ENCODE measurements at places on chromosomes 3 and 15.

DNA sequence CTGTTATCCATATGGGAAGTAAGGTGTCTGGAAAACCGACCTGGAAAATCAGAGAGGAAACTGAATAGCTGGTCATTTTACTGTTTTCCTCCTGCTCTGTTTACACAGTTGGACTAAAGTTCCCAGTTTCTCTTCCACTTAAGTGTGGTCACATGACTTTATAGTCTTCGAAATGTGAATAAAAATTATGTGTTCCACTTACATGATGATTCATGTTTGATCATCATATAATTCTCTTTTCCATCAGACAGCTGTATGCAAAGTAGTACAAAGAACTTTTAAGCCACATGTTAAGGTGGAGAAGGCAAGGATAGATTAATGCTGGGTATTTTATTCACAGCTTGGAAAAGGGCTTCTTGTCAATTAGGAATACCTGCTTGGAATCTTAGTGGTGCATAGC lies 525.5 kb upstream of the BCHE start:
- DNase-seq, result no peak

- DNase-seq, result no peak
Measured at GRCh38 chr15:31605467-31605931, 278.9 kb downstream of the KLF13 start.

DNA sequence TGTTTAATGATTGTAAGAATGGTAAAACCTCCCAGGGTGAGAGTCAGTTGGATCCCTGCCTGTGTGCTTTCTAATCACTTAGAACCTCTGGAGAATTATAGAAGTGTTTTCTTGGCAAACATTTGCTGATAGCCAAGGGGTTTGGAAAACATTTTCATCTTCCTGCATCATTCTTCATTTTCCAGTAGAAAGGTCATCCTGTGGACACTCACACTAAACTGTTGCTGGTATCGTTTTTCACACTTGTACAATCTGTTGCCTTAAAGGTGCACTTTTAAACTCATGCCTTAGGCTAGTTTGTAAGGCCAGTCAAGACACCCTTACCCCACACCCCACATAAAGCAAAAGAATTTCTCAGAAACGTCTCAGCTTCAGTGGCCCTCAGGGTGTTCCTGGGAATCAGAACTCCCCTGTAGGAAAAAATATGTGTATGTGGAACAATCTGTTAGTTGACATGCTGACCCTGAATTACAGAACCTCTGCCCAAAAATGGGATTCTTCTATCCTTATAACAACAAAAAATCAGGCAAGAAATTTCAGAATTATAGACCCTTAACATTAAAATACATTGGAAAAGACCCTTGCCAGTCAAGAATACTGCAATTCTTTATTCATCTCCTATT lies 5.8 kb upstream of the PLD1 start:
- DNase-seq, result no peak

- no peak for DNase-seq
Measured at GRCh38 chr3:128714887-128715491, 11.0 kb upstream of the RAB7A start.

DNA sequence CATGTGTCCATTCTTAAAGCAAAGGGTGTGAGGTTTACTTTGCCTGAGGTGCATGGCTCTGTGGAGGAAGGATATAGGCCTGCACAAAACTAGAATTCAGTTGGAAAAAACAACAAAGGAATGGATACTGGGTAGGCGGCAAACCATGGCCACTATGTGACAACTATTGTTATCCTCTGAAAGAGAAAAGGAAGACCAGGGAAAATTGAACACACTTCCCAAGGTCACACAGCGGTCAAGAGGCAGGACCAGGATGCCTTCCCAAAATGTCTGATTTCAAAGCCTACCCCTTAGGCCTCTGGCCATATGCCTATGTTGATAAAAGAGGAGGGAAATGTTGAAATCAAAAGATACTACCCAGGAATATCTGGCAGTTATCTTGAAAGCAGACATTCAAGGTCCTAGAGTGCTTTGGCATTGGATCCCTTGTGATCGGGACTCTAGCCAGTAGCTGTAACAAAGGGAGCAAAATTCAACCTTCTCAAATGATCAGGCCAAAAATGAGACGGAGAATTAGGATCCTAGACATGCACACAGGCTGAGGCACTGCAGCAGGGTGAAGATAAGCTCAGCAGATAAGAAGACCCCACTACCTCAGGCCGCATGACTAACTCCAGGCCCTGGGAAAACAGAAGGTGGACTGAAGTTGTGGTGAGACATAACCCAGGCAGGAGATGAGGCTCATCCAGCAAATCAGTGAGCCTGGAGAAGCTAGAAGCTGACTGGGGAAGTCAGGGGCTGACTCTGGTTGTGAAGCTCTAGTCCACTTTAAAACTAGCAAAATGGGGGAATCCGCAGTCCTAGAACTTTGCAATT lies 292.2 kb downstream of the NEK10 start:
- no peak for DNase-seq

- DNase-seq, result no peak
Measured at GRCh38 chr3:187114511-187114910, 24.8 kb downstream of the RPL39L start.

GRCh38 chr3:158792709-158793108 lies 9.1 kb upstream of the MFSD1 start:
- DNase-seq, result no peak

GRCh38 chr15:60961541-60962485 lies 267.3 kb downstream of the RORA start:
- no peak for DNase-seq

DNA sequence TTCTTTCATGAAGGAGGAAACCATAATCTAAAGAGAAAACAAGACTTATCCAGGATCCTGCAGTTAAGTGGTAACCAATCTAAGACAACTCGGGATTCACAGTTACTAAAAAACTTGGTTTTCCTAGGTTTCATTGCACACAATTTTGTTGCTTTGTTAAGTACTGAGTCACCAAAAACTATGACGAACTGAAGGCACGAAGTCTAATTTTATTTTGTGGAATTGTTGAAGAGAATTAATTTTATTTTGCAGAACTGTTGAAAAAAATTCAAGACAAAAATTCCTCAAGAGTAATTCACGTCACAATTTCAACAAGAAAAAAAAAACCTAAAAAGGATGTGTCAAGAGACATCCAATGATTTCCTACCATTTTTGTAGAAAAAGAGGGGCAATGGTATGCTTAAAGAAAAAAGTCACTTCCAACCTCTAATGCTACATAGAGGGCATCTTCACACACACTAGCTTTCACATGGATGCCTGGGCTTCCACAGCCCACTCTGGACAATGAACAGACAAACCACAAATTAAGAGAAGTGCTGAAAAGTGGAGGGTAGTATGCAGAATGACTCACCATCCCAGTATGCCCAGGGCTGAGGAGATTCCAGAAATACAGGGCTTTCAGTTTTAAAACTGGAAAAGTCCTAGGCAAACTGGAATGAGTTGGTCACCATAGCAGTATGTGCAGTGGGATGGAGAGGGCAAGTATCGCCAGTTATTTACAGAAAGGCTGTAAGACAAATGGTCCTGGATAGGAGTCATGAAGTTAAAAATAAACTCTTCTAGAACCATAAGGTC lies 29.2 kb downstream of the PLOD2 start:
- no peak for DNase-seq

- no peak for DNase-seq
Measured at GRCh38 chr15:97694456-97694855, 266.0 kb upstream of the ARRDC4 start.

DNA sequence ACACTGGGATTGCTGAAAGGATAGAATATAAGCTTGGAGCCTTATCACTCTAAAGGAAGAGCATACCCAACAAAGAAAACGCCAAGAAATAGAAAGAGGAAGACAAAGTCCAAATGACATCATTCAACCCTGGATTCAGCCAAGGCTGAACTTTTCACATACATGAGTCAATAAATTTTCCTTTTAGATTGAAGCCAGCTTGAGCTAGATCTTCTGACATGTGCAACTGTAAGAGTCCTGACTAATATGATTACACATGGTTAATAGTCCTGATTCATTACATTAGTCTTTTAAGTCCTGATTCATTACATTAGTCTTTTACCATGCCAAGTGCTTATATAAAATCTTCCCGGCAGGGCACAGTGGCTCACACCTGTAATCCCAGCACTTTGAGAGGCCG lies 13.6 kb upstream of the DENND6A start:
- DNase-seq, result no peak

GRCh38 chr15:94631608-94632007 lies 400.2 kb downstream of the MCTP2 start:
- no peak for DNase-seq

- DNase-seq, result no peak
Measured at GRCh38 chr3:73418681-73419080, 206.1 kb downstream of the PDZRN3 start.

GRCh38 chr3:25468866-25469319 lies 40.8 kb downstream of the RARB start:
- no peak for DNase-seq

- DNase-seq, result no peak
Measured at GRCh38 chr15:25860885-25861866, 2.0 kb downstream of the ATP10A start.

DNA sequence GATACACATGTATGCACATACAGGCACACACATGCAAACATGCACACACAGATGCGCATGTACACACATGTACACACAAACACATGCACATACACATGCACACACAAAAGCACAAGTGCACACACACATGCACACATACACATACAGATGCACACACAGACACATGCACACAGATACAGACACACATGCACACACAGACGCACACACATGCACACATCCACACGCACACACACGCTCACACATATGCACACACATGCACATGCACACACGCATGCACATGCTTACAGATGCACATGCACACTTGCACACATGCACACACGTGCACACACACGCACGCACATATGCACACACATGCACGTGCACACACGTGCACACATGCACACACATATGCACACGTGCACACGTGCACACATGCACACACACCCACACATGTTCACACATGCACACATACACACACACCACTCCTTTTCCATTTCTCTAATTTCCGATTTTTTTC lies 283.8 kb upstream of the FRG2C start:
- no peak for DNase-seq

- DNase-seq, result no peak
Measured at GRCh38 chr15:77702211-77702957, 69.7 kb upstream of the LINGO1 start.

DNA sequence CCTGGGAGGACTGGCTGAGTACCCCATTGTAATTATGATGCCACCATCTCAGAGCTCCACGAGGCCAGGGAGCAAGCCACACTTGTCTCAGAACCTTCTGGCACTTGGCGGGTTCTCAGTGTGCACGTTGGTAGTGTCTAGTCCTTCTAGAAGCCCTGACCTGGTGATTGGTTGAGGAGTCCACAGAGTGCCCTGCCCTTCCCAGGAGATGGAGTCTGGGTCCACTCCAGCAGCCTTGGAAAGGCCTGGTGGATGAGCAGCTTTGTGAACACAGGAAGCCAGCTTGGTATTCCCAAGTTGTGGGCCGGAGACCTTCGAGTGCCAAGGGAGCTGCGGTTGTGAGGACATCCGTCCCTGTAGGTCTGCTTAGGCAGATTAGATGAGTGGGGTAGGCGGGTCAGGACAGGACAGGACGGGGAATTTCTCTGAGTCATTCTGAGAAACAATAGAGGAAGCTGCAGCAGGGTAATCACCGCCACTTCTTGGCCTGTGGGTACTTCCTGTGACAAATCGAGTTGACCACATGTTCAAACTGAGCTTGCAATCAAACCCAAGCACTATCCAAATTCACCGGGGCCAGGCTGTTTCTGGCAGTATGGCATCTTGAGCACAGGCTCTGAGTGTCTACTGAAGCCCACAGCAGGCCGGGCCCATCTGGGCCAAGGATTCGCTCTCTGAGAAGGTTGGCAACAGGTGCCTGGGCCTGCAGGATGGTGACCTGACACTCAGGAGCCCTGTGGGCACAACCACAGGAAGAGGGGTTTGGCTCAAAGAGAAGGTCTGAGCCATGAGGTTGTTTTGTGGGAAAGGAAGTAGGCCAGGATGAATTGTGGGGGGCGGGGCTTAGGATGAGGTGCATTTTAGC lies 71.5 kb upstream of the PLXNA1 start:
- peak; percentile 9 for DNase-seq

DNA sequence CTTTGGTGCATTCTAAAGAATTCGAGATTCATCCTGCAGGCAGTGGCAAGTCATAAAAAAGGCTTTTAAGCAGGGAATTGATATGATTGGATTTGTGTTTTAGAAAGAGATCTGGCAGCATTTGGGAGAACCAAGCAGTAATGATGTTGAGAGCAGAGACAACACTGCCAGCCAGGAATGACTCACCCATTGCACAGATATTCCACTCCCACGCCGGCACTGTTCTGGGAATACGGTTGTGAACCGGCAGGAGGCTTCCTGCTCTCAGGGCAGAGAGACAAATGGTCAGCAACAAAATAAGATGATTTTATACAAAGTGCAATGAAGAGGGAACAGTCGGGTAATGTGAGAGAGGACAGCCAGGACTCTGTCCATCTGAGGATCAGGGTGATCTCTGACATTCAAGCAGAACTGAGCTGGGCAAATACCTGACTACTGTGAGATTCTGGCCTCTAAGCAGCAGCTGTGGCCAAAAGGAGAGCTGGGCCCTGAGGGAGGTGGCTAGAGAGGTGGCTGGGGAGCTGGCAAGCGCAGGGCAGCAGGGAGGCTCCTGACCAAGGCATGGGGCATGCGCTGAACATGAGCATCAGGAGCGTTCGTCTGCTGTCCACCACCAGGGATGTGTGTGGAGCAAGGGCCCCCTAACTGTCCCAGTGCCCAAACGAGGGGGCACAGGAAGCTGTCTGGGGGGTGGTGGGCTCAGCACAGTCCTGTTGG lies 56.1 kb upstream of the PLXNA1 start:
- no peak for DNase-seq

- no peak for DNase-seq
Measured at GRCh38 chr3:123781571-123782275, 102.4 kb downstream of the MYLK start.

DNA sequence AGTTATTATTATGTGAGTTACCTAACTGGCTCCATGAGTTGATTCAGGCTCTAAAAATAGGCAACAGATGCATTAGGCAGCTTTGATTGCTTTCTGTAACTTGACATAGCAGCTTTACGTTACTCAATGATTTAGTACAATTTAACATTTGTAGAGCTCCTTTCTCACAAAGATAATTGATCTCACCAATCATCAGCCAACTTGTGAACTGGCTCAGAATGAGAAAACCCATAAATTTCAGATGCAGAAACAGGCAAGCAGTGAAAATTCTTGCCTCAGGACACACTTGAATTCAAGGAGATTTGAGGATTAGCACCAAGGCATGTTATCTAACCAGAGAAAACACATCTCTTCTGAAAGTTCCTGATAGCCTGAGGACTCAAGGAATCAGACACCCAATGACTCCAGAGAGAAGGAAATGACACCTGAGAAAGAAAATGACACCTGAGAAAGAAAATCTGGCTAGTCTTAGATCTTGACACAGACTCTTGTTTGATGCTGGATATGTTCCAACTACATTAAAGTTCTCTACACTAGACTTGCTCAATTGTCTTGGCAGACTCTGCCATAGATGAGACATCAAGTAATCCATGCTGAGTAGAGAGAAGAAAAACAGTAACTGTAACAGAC lies 315.1 kb upstream of the CBLB start:
- DNase-seq, result no peak

GRCh38 chr3:131388490-131388799 lies 6.9 kb downstream of the NUDT16 start:
- no peak for DNase-seq

Data from activated CD8-positive, alpha-beta memory T cell treated with anti-CD3 and anti-CD28 coated beads for 1 hour (primary cell).